Fibroblast of skin of left biceps (primary cell): ENCODE measurements at places on chromosomes 6 and 20.

GRCh38 chr6:35786810-35787209 is 6.0 kb downstream of the CLPSL1 start:
- DNase-seq = no peak

- DNase-seq = no peak
Measured at GRCh38 chr6:8441452-8441851, 6.1 kb upstream of the SLC35B3 start.

- no peak for DNase-seq
Measured at GRCh38 chr6:72322771-72323170, 299.1 kb upstream of the KCNQ5 start.

GRCh38 chr20:45080867-45081624 is 19.9 kb downstream of the KCNS1 start:
- DNase-seq = no peak

GRCh38 chr6:88164061-88164460 is 2.1 kb downstream of the CNR1 start:
- no peak for DNase-seq

DNA sequence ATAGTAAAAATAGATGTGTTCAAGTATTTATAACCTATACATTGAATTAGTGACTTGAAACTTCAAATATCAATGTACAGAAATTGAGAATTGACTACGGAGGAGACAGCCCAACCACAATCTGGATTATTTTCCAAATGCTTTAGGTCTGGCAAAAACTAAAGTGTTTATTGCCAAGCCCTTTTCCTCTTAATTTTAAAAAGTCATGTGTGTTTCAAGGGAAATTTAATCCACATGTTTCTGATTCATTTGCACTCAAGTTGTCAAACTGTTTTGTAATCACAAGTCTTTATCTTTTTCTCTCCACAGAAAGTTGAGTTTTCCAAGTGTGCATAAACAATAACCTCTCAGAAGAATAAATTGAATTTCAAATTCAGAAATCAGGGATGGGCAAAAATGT is 350.8 kb upstream of the RSPO3 start:
- DNase-seq = peak; percentile 9

GRCh38 chr6:21265730-21266044 is 327.9 kb upstream of the SOX4 start:
- no peak for DNase-seq
